ENCODE measurements at places on chromosomes 4 and X.

DNA sequence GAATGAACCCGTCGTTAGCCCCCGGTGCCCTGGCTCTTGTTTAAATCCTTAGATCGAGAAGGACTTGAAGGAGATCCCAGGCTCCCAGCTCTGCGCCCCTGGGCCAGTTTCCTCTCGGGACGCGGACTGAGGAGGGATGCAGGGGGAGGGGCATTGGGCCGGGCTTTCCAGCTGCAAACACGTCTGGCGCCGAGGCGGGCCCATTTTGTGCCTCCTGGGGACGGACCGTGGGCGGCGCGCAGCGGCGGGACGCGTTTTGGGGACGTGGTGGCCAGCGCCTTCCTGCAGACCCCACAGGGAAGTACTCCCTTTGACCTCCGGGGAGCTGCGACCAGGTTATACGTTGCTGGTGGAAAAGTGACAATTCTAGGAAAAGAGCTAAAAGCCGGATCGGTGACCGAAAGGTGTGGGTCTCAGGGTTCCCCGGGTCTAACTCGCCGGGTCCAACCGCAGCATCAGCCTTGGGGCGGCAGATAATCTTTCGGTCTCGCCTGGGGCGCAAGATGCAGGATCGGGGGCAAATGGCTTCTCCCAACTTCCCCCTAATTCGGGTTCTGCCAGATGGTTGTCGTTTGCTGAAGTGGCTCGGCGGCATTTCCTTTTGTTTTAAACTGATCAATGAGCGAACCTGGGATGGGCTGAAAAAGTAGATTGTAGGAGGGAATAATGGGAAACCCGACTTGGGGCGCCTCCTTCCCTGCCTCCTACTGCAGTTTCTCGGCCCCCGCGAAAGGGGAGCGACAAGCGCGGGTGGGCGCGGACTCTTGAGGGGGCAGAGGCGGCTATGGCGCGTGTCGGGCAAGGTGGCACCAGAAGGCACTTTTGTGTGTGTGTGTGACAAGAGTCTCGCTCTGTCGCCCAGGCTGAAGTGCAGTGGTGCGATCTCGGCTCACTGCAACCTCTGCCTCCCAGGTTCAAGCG is 2.9 kb downstream of the PDGFRA start:
- peak; percentile 65 for DNase-seq

DNA sequence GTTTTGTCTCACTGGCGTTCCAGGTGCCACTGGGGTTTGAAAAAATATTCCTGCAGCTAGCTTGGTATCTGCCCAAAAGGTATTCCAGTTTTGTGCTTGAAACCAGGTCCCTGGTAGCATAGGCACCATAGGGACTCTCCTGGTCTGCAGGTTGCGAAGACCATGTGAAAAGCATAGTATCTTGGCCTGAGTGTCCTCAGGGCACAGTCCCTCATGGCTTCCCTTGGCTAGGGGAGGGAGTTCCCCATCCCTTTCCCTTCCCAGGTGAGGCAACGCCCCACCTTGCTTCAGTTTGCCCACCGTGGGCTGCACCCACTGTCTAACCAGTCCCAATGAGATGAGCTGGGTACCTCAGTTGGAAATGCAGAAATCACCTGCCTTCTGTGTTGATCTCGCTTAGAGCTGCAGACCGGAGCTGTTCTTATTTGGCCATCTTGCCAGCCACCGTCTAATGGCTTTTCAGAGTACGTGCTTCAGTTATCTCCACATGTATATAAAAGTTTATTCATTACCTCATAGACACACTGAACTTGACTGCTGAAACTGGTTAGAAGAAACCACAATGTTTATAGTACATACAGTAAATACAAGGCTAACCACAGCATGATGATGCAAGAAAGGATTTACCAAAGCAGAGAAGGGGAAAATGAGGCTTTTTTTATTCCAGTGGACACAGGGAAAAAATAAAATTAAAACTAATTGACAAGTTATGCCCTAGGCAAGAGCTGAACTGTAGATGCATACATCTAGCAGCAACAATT is 10.6 kb downstream of the PBDC1 start:
- DNase-seq = peak; percentile 51

- DNase-seq = no peak
Measured at GRCh38 chrX:117972711-117973109, 143.9 kb downstream of the KLHL13 start.

- DNase-seq = no peak
Measured at GRCh38 chrX:78957768-78958130, 12.6 kb downstream of the P2RY10 start.

- no peak for DNase-seq
Measured at GRCh38 chrX:10310511-10310910, 153.7 kb downstream of the CLCN4 start.

DNA sequence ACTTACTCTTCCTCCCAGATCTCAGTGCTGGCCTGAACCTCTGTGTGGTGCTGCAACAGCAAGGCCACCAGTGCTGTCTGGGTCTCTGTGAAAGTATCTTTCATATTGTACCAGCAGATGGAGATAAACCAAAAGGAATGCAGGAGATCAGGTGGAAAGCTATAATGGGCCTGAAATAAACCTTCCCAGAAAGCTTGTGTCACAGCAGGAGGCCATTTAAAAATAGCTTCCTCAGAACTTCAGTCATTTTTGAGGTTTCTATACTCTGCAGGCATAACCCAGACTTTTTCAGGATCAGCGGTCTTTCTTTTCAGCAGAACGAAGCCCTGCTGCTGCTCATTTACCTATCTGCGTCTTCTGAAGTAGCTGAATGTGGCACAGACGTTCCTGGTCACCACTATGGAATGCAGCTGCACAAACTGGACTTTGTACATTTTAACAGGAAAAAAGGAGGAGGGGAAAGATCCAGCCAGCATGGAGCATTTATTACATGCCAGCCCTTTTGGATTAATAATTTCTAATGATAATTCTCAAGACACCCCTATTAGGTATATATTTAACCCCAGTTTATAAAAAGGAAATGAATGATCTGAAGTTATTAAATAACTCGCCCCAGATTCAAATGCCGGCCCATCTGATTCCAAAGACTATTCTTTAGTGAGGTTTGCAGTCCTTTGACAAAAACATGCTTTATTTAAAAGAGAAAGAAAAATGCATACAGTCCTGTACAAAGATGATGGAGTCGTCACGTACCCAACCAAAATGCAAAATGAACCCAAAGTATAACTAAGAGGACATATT is 119.7 kb downstream of the NFKB1 start:
- DNase-seq = peak; percentile 86

DNA sequence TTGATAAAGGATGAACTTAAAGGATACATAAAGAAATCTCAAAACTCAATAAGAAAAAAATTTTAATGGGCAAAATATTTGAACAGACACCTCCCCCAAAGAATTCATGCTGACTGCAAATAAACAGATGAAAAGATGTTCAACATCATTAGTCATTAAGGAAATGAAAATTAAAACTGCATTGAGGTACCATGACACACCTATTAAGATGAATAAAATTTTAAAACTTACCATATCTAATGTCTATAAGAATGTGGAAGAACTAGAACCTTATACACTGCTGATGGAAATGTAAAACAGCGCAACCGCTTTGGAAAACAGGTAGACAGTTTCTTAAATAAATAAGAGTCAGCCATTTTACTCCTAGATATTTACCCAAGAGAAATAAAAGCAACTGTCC is 266.8 kb upstream of the TET2 start:
- DNase-seq = no peak

DNA sequence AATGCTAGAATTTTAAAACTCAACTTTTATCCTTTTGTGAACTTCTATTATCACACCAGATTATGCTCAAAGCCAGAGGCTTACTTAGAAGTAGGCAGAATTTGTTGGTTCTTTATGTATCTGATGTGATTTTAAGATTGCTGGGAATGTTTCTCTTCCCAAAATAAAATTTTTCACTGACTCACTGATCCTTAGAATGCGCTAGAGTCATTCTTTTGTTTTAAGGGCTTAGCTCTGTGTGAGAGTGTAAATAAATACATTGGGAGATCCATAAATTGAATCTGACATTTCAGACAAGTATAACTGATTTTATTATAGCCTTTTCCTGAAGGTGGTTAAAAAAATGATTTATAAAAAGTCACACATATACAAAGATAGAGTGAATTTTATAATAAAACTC is 101.3 kb downstream of the LARP1B start:
- DNase-seq = no peak

- no peak for DNase-seq
Measured at GRCh38 chr4:44493924-44494323, 45.3 kb upstream of the KCTD8 start.

DNA sequence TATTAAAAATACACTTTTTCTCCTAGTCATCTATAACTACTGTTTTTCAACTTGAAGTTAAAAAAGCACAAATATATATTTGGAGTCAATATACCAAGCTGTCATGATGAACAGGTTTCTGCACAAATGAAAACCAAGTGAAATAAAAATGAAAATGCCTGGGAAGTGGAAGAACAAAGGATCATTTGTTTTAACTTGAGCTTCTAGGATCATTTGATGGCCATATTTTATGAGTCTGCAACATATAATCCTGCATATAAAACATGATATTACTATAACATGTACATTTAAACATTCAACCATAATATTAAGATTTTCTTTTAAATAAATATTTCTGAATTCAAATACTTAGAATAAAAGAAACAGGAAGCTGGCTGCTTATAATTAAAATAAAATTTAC is 8.5 kb upstream of the ARHGEF38 start:
- no peak for DNase-seq

DNA sequence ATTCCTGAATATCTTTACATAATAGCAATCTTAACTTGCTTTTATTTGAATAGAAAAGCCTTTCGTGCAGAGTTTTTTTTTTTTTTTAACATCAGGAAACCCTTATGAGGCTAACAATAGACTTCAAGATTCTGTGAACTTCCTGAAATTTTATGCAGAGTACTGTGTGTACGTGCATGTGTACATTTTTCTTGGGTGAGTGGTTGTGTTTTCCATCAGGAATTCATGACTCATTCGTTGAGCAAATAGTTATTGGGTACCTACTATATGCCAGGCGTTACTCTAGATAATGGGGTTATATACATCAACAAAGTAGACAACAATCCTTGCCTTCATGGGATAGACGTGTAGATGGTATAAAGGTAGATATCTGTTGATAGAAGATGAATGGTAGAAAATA is 59.1 kb downstream of the MRPL1 start:
- DNase-seq = peak; percentile 90

- no peak for DNase-seq
Measured at GRCh38 chr4:99134586-99134985, 9.5 kb downstream of the ADH4 start.

- no peak for DNase-seq
Measured at GRCh38 chr4:77349364-77349763, 192.4 kb downstream of the CCNG2 start.

- no peak for DNase-seq
Measured at GRCh38 chrX:43604753-43605152, 51.3 kb upstream of the MAOA start.

- peak; percentile 98 for DNase-seq
Measured at GRCh38 chr4:168408620-168409019, 71.7 kb downstream of the DDX60L start.

DNA sequence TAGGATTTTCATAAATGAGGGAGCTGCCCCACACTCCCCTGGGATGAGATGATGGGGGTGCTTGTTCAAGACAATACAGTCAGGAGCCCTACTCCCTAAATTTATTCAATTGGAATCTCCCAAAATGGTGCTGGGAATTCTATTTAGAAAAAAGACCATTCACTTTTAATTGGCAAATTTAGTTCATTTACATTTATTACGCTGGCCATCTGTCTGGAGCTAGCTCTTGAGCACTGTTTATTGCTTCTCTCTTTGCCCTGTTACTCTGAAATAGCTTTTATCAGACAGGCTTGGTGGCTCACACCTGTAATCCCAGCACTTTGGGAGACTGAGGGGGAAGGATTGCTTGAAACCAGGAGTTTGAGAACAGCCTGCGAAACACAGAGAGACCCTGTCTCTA is 2.0 kb upstream of the ARSD start:
- no peak for DNase-seq

DNA sequence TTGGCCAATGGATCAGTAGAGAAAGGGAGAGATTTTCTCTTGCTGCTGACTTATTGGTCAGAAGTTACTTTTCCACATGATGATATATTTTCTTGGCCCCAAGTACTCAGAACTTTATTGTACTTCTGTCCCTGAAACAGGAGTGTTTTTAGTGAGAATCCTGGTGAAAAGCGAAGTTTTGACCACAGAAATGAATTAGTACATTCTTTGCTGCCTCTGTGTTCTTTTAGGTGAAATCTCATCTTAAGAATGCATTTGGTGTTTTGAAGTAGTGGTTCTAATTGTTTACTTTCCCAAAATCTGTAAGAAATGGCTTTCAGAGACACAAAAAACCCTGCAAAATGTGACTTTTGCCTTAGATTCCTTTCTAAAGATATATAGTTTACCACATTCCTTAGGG is 240.4 kb downstream of the FRMPD4 start:
- DNase-seq = peak; percentile 16

DNA sequence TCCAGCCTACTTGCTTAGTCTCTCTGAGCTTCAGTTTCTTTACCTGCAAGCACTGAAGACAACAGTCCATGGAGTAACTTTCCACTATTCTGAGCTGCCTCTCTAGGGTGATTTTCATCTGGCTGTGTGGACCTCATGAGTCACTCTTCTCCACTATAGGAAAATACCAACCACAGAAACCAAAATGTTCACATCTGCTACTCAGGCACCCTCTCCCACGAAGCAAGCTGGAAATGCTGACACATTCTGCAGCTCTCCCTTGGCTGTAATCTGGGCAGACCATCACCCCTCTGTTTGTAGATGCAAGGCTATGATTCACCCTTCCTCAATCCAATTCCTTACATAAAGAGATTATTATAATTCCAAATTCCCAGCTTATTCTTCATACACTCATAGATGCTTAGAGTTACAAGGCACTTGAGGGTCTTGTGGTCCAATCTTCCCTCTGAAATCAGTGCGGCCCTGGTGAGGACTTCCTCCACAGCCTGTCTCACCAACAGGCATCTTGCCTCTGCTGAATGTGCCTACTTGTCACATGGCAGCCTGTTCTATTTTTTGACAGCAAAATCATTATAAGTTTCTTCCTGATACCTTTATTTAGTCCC is 97.0 kb upstream of the LNX1 start:
- DNase-seq = peak; percentile 100

DNA sequence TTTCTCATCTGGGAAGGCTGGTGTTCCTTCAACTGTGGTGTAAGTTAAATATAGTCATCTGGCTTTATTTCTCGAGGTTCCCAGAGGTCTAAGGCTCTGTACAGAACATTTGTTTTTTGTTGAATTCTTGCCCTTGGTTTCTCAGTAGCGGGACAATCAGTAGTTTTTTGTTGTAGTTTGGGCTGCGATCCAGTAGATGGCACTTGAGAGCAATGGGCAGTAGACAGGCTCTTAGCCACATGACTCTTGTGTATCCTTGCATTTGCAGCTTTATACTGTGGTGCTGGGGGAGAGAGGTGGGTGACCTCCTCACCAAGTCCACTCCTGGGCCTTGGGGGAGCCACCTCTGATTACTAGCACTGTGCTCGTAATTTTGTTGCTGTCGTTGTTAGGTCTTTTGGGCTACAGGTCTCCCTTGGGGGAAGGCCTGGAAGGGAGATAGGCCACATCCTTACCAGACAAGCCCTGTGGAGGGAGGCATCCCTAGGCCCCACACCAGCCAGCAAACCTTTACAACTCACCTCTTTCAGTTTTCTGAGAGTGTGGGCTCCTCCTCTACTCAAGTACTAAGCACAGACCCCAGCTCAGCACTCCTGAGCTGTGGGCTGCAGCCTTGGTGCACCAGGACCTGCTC is 8.1 kb downstream of the ETDB start:
- DNase-seq = peak; percentile 4

All from fibroblast of skin of abdomen (primary cell).